ENCODE measurements at places on chromosomes 7 and 10.

DNA sequence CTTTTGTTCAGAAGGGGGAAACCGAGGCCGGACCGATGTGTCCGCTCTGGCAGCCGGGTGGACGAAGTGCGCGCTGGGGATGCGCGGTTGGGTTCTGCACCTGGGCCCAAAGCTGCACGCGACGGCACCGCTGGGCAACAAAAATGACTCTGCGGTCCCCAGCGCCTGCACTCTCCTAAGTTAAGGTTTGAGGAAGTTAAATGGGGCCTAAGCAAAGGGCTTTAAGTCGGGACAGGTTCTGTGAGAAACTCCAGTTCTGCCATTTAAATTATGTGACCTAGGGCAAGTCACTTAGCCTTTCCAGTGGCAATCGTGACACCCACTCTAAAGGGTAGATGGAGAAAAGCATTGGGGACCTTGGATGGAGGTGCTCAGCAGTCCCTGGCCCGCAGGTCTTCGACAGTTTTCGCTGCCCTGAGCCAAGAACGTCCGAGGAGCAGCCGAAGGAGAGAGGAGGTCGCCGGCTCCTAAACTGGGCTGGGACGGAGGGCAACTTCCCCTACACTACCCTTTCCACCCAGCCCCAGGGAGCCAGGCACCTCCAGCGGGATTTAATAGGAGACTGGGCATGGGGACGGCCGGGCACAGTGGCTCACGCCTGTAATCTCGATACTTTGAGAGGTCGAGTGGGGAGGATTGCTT is 534 bp upstream of the ACBD5 start:
- no peak for DNase-seq

- DNase-seq, result no peak
Measured at GRCh38 chr10:126350216-126350992, 37.9 kb downstream of the ADAM12 start.

GRCh38 chr10:19704544-19704943 is 111.7 kb upstream of the PLXDC2 start:
- DNase-seq, result no peak

GRCh38 chr7:29033584-29033983 is 75.5 kb upstream of the TRIL start:
- DNase-seq, result no peak

GRCh38 chr7:105765846-105766245 is 110.6 kb downstream of the ATXN7L1 start:
- DNase-seq, result no peak

GRCh38 chr7:134480730-134481129 is 21.8 kb upstream of the AKR1B1 start:
- no peak for DNase-seq

DNA sequence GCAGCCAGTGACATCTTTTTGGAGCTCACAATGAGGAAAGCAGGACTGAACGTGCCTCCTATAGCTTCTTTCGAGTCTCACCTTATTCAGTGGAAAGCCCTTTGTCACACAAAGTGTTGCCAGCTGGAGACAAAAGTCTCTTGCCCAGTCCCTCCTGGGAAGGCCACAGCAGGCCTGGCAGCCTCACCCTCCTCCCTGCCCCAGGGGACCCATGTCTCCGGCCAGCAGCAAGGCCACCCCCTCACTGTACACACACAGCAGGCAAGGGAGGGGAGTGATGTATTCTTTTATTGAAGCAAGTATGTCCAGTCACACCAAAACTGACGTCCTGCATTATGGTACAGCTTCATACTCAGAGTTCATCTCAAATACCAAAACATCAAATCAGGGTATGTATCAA is 56.0 kb downstream of the CSGALNACT2 start:
- DNase-seq, result no peak

- no peak for DNase-seq
Measured at GRCh38 chr7:1537535-1538412, 7.3 kb downstream of the MAFK start.

- DNase-seq, result no peak
Measured at GRCh38 chr10:120825878-120826769, 25.0 kb upstream of the WDR11 start.

- DNase-seq, result no peak
Measured at GRCh38 chr7:19118636-19119371, 1.4 kb upstream of the TWIST1 start.

GRCh38 chr7:50711271-50712175 is 71.2 kb downstream of the GRB10 start:
- DNase-seq, result no peak

DNA sequence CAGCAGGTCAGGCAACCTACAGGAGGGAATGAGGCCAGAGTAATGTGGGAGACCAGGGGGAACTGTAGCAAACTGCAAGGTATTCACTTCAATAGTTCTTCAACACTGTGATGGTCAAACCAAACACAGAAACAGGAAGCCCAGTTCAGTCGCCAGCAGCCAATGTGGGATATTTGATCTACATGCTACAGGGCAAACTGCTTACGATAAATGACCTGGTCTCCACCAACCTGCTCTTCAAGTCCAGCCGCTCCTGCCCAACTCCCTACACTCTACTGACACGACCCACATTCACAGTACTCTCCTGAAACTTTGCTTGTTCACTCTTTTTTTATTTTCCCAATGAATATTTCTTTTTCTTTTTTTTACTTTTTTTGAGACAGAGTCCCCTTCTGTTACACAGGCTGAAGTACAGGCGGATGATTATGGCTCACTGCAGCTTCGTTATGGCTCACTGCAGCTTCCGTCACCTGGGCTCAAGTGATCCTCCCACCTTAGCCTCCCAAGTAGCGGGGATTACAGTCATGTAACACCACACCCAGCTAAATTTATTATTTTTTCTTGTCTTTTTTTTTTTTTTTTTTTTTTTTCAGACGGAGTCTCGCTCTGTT is 42.1 kb downstream of the MDH2 start:
- no peak for DNase-seq

GRCh38 chr10:12513775-12514673 is 164.7 kb downstream of the CAMK1D start:
- no peak for DNase-seq

DNA sequence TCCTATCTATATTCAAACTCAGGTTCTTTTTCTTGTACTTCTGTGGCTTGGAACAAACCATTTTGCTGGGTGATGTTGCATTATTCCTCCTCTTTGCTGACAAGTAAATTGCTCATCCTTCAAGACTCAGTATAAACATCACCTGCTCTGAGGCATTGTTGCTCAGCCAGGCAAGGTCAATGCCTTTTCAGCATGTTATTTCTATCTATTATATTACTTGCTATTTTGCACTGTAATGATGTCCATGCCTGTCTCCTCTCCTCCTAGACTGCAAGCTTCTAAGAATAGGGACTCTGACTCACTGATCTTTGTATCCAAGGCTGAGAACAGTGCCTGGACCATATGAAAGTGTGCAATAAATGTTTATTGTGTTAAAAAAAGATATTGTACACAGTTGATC is 293.8 kb downstream of the RNLS start:
- DNase-seq, result no peak
